ENCODE measurements at places on chromosomes 3 and 15.

DNA sequence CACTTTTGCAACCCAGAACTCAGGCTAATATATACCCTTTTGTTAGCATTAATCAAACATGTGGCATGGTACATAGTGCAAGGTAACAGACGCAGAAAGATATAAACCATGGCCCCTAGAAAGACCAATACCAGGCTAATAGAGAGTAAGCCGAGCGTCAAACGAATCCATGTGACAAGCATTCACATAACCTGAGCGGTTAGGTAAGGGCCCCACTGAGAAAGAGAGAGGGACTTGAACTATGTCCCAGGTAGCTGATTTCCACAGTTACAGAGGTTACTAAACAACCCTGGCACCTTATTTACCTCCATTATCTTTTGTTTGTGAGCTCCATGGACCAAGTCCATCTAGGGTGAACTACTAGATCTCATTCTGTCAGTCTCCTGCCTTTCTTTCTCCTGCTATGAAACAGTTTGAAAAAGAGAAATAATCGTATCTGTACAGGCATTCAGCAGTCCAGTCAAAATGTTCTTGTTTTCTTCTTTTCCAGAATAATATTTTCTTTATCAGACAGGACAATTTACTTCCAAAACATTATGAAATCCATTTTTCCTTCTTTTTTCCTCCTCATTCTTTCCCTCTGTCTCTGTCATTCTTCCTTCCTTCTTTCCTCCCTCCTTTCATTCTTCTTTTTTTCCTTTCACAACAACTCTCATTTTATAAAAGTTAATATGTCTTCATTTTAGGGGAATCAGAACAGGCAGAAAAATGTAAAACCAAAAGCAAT, 30.5 kb upstream of the TNFSF10 start:
- no peak for DNase-seq

DNA sequence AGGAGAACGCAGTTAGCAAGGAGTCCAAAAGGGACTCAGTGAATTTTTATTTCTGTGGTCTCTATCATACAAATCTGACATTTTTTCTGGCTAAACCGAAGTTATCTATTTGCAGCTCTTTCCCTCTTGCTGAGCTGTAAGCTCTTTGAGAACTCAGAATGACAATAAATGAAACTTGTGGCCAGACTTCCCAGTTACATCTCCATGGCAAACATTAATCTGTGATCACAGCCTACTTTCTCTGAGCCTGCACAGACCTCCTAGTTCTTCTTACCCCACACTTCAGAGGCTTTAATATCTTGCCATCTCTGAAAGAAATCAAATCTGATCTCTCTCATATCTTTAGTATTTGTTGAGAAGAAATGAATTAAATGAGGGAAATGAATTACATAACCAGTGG, 58.0 kb downstream of the PLD1 start:
- no peak for DNase-seq

- DNase-seq, result no peak
Measured at GRCh38 chr15:93247466-93248121, 158.6 kb upstream of the RGMA start.

- no peak for DNase-seq
Measured at GRCh38 chr15:38224486-38224885, 28.1 kb upstream of the SPRED1 start.

DNA sequence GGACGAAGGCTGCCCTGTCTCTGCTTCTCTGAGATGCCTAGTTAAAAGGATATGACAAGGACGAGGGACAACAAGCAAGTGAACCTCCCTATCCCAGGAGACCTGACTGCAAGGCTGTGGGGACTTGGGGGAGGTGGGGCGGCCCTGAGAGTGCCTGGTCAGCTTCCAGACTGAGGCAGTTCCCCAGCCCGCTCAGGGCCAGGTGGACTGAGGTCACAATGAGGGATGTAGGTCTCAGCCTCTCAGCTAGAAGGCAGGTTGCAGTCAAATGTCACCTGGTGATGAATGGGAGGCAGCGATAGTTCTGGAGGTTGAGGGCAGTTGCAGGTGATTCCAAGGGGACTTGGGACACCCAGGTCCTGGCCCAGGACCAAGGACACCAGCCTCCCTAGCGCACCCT, 30.6 kb downstream of the TKT start:
- DNase-seq, result no peak

DNA sequence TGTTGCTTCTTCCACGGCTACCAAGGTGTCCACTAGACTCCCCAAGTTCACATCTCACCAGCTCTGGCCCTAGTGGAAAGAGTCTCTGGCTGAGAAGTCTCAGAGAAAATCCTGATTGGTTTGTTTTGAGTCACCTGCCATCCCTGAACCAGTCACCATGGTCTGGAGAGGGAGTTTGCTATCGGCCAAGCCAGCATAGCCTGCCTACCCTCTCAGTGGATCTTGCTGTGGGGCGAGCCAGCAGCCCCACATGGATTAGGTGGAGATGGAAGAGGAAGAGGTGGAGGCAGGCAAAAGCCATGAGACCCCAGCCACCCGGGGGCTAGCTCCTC, 48.1 kb upstream of the FLNB start:
- no peak for DNase-seq

GRCh38 chr3:179949869-179950268, 86.9 kb downstream of the PEX5L start:
- DNase-seq, result no peak

- DNase-seq, result no peak
Measured at GRCh38 chr3:25339225-25339624, 88.8 kb upstream of the RARB start.

DNA sequence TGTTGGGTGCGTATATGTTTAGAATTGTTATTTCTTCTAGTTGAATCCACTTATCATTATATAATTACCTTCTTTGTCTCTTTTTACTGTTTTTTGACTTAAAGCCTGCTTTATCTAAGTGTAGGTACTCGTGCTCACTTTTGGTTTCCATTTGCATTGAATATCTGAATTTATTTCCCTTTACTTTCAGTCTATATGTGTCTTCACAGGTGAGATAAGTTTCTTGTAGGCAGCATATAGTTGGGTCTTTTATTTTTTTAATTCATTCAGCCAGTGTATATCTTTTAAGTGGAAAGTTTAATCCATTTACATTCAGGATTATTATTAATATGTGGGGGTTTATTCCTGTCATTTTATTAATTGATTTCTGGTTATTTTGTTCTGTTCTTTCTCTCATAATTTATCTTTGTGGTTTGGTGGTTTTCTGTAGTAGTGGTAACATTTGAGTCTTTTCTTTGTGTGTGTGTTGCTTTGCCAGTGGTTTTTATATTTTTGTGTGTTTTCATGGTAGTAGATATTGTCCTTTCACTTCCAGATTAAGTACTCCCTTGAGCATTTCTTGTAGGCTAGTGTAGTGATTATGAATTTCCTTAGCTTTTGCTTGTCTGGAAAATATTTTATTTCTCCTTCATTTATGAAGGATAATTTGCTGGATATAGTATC, 27.3 kb downstream of the STT3B start:
- DNase-seq, result no peak

DNA sequence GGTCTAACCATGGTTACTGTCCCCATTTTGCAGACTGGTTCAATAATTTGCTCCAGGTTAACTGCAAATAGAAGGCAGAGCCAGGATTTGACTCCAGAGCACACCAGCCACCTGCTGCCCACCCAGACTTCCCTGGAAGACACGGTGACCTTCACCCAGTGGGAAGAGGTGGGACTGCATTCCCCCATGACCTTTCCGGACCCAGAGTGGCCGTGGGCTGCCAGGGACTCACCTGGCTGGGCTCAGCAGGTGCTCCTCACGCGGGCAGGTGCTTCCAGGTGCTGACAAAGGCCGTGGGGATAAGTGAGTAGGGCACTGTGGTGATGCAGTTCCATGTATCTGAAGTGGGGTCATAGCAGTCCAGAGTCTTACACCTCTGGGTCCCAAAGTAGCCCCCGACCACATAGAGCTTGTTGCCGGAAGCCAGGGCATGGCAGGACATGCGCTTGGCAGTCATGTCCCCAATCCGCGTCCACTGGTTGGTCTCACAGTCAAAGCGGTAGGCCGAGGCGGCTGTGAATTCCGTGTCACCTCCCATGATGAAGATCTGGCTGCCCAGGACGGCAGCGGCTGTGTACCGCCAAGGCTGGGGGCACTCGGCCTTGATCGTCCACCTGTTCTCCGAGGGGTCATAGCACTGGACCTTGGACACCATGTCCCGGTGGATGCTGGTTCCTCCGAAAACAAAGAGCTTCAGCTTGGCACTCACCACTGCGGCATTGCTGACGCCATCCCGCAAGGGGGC, 26.8 kb downstream of the KLHL25 start:
- no peak for DNase-seq
